Osteoblast (primary cell): ENCODE measurements at places on chromosomes 1 and 21.
A peak's percentile ranks its signal among the peaks of the same experiment; 100 is the strongest.

GRCh38 chr1:7172804-7173203, 387.6 kb downstream of the CAMTA1 start:
- peak; percentile 32 for DNase-seq

- no peak for DNase-seq
Observed at GRCh38 chr1:119782631-119783325, 14.1 kb upstream of the HMGCS2 start.

DNA sequence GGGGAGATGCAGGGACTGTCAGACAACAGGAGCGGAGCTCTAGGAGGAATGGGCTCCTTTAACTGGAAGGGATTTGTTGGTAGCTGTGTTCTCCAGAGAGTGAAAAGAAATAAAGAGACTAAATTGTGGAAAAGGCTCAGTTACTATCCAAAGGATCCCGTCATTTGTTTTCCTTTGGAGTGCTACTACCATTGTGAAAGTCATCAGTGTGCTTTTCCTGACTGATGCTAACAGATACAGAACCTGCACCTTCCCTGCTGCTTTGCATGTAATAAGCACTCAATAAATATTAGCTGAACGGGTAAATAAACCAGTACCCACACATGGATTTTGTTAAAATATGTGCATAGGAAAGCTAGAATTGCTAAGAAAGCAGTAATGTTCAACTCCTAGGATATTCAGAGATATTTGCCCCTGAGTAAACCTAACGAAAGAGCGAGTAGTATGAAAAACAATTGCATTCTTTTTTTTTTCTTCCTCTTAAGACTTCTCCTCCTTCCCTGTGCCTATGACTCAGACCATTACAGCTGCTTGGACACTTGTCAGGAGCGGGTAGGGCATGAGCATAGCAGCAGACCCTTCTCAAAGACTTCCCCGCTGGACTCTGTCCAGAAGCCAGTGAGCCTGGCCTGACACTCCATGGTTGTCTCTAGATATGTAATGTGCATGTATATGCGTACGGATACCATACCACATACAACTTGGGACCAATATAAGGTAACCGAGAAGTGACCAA, 41.7 kb downstream of the PTGFRN start:
- no peak for DNase-seq

DNA sequence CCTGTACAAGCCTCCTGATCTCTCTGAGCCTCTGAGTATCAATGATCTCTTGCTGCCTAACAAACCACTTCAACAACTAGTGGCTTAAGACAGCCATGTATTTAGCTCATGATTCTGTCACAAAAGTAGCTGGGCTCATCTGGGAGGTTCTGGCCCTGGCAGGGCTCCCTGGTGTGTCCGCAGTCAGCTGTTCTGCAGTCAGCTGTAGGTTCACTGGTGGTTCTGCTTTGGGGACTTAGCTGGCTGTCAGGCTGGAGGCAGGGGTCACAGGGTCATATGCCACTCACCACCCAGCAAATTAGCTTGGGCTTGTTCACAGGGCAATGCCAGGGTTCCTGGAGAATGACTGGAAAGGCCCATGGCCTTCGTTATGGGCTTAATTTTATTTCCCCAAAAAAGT, 64.8 kb downstream of the DISP3 start:
- peak; percentile 48 for DNase-seq

DNA sequence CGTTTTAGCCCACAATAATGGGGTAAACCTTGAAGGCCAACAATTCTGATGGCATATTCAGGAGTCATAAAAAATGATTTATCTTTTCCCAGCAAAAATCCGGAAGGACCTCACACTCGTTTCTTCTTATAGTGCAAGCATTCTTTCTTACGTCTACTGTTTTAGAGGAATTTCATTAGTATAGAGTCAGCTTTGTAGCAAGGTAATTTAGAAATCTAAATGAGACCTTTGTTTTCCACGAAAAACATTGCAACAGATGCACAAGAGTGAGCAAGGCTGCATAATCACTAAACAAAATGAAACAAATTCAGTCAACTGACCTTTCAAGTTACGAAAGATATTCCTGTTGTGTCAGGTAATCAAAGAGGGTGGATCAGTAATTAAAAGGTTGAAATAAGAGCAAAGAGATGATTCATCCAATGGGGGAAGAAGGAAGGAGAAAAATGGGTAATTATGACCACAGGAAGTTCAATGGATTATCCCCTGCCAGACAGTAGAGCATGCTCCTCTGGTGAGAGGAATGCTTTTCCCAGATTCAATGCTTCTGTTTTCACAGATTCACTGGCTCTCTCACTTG, 560 bp upstream of the CSDE1 start:
- peak; percentile 15 for DNase-seq

GRCh38 chr1:150826299-150826698, 18.2 kb upstream of the CTSK start:
- no peak for DNase-seq

GRCh38 chr1:236663934-236664333, 22.4 kb upstream of the ACTN2 start:
- DNase-seq, result no peak

DNA sequence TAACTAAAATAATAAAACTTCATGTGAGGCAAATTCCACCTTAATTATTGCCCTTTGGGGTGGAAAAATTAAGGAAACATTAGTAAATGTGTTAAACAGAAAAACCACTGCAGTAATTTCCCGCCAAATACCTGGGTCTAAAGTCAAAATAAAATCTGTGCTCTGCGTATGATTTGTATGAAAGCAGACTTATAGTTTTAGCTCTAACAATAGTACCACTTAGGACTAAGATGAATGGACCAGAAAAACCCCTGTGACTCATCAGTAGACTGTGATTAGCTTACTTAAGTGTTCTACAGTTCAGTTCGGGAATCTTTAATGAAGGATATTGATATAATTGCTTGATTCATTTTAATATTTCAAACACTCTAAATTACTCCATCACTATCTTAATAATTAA, 23.3 kb upstream of the C1orf105 start:
- DNase-seq, result no peak

DNA sequence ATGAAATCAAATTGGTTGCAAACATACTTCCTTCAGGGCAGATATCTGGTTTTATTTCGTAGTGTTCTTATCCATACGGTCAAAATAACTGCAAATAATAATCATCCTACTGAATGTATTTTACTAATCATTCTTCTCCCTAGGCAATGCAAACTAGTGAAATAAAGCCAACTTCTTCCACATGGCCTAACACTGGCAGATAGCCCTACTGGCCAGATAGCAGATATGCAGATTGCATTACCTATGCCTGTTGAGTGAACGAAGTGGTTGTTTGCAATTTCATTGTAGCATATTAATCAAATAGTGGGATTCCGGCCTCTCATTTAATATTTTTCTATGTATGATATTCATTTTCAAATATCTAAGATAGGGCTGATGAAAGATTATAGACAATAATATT, 116.2 kb downstream of the CENPF start:
- no peak for DNase-seq

DNA sequence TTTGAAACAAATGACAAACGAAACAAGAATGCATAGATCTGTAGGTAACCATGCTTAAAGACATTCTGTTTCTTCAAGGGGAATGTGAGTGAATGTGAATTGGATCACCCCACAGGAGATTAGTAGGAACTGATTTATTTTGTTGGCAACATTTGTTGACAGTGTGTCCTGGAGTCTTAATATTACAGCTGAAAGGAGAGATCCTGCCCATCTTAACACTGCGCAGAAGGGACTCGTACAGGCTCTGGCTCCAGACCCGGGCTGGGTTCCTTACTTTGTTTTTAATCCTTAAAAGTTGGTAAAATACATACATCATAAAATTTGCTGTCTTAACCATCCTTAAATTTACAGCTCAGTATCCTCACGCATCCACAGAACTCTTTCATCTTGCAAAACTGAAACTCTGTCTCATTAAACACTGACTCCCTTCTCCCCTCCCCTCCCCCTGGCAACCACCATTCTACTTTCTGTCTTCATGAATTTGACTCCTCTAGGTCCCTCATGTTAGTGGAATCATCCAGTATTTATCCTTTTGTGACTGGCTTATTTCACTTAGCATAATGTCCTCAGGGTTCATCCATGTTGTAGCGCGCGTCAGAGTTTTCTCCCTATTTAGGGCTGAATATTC, 74.1 kb downstream of the GALNT2 start:
- peak; percentile 83 for DNase-seq

GRCh38 chr1:75582725-75583261, 28.1 kb downstream of the SLC44A5 start:
- no peak for DNase-seq

DNA sequence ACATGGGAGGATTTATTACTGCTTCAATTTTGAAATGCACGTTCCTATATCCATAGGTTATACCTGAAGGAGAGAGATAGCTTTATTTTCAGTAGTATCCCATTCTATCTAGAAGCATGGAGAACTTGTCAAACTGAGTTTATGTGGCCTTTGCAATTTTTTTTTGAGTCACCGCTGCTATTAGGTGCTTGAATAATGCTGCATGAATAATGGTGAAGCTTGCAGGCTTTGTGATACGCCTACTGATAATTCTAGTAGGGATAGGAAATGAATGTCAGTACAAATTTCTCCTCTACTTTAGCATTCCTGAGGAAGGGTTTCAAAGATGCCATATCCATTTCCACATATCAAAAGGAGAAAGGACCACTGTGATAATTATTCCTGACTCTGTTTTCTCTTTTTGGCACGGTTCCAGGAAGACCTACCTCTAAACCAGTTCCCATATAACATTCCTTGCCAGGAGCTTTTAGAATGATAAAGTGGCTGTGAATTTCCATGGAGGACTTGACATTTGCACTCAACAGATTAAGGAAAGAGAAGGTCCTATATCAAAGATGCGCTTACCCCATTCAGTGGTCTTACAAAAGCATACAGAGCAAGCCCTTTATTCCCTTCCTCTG, 83.5 kb downstream of the SPATA46 start:
- DNase-seq, result no peak

- no peak for DNase-seq
Observed at GRCh38 chr21:32197896-32198295, 81.0 kb downstream of the MIS18A start.

- DNase-seq, result no peak
Observed at GRCh38 chr1:244354810-244355278, 96.9 kb downstream of the ADSS2 start.

DNA sequence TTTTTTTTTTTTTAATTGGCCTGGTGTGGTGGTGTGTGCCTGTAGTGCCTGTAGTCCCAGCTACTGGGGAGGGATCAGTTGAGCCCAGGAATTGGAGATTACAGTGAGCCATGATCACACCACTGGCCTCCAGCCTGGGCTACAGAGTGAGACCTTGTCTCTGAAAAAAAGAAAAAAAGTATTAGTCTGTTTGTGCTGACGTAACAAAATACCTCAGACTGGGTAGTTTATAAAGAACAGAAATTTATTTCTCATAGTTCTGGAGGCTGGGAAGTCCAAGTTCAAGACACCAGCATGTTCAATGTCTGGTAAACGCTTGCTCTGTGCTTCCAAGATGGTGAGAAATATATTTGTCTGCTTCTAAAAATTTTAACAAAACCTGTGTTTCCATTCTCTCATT, 25.8 kb downstream of the TRAF5 start:
- DNase-seq, result no peak

DNA sequence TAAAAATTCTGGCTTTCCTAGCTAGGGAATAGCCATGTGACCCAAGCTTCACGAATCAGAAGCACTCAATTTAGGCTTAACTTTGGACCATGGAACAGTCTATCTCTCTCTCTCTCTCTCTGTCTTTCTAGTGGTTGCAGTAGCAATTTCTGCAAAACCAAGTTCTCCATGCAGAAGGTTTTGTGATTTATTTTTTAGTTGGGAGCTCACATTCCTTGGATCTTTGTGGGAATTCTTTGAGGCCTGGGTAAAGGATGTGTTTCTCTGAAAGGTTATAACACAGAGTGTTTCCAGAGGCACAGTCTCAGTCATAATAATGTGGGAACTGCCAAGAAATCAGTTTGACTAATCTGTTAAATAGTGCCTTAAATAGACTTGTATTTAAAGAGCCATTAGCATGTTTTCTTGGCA, 112.3 kb upstream of the COL11A1 start:
- no peak for DNase-seq

DNA sequence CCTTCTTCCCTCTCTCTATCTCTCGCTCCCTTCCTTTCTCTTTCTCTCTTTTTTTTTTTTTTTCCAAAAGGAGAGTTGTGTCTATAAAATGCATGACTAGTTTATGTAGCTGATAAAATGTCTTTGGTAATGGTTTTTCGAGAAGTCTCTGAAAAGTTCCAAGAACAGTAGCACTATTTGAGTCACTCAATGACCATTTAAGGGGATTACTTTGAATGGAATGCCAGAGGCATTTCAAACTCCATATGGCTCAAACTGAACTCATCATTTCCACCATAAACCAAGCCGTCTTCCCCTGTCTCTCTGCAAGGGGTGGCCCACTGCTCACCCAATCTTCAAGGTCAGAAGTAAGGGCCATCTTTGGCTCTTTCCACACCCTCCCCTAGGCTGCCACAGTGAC, 93.3 kb downstream of the FAM78B start:
- DNase-seq, result no peak

GRCh38 chr1:117128323-117129079, 7.0 kb upstream of the TRIM45 start:
- peak; percentile 91 for DNase-seq

- peak; percentile 60 for DNase-seq
Observed at GRCh38 chr1:160675641-160676410, 29.0 kb upstream of the SLAMF1 start.

- no peak for DNase-seq
Observed at GRCh38 chr1:154845174-154845573, 24.9 kb downstream of the KCNN3 start.

DNA sequence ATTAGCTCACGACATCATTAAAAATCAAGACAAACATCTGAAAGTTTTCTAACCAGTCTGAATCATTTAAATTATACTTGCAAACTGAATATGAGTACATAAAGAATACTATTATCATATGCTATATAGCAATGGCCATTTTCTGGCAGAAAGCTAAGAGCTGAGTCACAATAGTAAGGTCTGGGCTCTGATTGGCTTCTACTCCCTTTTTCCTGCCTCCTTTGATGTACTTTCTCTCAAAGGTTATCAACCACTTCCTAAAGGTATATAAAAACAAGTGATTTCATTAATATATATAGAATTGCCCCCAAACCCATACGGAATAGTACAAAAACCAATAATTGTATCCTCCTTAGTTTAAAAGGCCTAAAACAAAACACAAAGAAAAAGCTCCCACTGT, 7.0 kb downstream of the KCNA3 start:
- no peak for DNase-seq

DNA sequence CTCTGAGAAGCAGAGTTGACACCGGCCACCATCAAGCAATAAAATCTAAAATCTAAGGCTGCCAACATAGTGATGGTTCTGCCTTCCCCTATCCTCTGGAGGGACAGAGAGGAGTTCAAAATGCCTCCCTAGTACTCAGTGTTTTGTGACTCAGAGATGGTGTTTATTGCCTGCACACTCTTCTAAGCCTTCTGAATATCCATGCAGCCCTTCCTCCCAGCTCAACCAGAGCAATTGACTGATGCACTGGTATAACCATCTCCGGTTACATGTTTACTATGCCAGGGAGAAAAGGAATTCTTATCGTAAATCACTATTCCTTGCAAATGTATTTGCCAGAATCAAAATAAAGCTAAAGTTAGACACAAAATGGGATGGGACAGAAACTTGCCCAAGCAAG, 132.9 kb upstream of the RAB4A start:
- DNase-seq, result no peak

- DNase-seq, result peak; percentile 96
Observed at GRCh38 chr21:33230545-33231324, 997 bp downstream of the IFNAR2 start.
